Left renal pelvis (tissue), 4 donors: ENCODE measurements at places on chromosomes 2 and 18.

DNA sequence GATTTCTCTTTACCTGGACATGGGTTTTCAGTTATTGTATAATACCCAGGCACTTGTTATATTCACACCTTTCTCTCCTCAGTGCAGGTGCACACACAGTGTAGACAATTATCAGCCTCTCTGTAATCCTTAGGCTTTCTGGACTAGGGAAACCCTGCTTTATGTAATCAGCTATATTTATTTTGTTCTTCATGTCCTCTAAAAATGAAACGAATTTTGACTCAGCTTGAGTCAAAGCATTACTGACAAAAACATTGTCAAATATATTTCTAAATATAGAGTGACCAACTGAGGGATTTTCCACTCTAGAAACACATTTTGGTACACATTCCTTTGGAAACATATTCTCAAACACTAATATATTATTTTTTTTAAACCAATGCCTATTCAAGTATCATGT is 144.8 kb upstream of the GULP1 start:
- DNase-seq, result no peak

DNA sequence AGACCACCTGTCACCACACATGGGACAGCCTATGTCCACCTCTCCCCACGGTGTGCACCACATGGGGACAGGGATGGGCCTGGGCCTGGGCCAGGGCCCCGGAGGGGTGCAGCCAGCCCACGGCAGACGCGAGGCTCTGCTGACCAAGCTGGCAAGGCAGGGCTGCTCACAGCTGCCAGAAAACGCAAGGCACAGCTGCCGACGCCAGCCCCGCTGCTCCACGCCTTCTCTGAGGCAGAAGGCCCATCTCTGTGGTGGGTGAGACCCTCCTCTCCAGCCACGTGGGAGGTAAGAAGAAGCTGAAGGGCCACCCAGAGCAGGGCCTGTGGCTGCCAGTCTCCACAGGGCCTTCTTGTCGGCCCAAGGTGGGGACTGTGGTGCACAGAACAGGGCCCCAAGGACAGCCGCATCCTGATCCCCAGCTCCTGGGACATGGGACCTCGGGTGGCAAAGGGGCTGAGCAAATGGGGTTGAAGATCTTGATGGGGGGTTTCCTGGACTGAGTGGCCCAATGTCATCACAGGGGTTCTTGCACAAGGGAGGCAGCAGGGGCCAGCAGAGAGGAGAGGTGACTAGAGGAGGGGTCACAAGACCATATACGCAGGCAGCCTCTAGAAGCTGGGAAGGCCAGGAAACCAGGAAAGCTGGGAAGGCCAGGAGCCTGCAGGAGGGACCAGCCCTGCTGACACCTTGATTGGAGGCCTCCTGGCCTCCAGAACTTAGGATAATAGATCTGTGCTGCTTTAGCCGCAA is 72.3 kb downstream of the NDUFA10 start:
- DNase-seq, result no peak

- DNase-seq, result no peak
These were observed 54.3 kb downstream of the RNF144A start for GRCh38 chr2:6971502-6971901.

DNA sequence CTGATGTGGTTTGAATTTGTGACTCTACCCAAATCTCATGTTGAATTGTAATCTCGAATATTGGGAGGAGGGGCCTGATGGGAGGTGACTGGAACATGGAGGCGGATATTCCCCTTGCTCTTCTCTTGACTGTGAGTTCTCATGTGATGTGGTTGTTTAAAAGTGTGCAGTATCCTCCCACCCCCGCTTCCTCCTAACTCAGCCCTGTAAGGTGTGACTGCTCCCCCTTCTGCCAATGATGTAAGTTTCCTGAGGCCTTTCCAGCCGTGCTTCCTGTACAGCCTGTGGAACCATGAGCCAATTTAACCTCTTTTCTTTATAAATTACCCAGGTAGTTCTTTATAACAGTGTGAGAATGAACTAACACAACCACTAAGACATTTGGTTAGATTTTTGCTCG is 458.4 kb downstream of the THSD7B start:
- DNase-seq, result no peak

DNA sequence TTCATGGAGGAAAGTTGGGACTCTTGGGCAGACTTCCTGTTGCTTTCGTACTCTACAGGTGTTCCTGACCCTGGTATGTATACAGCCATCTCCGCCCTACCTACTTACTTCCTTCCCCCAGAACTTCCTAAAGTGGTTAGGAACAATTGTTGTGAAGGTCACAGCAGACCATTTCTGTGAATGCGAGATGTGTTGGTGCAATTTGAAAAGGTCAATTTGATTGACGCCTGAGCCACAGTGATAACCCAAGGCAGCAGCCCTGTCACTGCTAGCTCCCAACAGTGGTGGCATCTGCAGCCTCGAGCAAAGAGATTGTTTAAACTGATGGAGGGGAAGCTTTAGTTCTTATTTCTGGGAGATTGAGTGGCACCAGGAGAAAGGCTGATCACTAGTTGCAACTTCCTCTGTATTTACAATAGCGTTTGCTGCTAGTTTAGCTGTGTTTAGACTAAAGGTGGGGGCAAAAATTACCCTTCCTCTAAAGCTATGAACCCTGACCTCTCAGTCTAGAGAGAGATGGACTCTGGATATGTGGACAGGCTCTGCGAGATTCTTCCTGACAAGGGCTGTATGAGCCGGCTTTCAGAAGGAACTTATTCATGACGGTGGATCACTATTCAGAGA is 78.3 kb upstream of the MAP4K3 start:
- no peak for DNase-seq

- no peak for DNase-seq
These were observed 15.9 kb downstream of the RNF152 start for GRCh38 chr18:61876899-61877298.

- DNase-seq, result no peak
These were observed 8.4 kb downstream of the EPG5 start for GRCh38 chr18:45958730-45959129.

- DNase-seq, result no peak
These were observed 32.2 kb downstream of the IKZF2 start for GRCh38 chr2:213119061-213119809.

GRCh38 chr18:79438898-79439627 is 43.3 kb downstream of the NFATC1 start:
- no peak for DNase-seq
